ENCODE measurements at places on chromosomes 5 and 9.
A peak's percentile ranks its signal among the peaks of the same experiment; 100 is the strongest.

DNA sequence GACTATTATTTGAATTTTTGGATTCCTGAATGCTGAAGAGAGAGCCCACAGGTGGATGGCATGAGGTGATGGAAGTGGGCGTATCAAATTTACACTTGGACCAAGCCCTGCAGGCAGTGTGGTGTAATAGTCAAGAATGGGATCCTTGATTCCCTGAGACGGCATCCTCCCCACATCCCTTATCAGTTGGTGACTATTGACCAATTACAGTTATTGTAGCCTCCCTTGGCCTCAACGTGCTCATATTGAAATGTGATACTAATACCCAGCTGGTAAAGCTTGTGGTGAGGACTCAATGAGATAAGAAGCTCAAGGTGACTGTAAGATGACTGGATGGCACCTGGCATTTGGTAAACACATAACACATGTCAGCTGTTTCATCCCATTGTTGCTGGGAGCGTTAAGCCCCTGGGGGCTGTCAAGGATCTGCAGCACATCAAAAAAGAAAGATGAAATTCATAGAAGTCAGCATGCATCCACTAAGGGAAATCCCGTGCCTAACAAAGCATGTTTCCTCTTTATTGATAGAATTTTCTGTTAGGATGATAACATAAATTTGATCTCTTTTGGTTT is 65.6 kb upstream of the IRX2 start:
- DNase-seq: no peak

- no peak for DNase-seq
Observed at GRCh38 chr9:22342491-22343217, 104.0 kb upstream of the DMRTA1 start.

GRCh38 chr5:115640274-115640673 is 14.4 kb upstream of the TMED7 start:
- no peak for DNase-seq

DNA sequence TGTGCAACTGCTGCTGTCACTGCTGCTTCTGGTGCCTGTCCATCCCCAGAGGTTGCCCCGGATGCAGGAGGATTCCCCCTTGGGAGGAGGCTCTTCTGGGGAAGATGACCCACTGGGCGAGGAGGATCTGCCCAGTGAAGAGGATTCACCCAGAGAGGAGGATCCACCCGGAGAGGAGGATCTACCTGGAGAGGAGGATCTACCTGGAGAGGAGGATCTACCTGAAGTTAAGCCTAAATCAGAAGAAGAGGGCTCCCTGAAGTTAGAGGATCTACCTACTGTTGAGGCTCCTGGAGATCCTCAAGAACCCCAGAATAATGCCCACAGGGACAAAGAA is 265 bp downstream of the CA9 start:
- DNase-seq: no peak

GRCh38 chr5:149358294-149358651 is 427 bp downstream of the PCYOX1L start:
- DNase-seq: peak; percentile 29

DNA sequence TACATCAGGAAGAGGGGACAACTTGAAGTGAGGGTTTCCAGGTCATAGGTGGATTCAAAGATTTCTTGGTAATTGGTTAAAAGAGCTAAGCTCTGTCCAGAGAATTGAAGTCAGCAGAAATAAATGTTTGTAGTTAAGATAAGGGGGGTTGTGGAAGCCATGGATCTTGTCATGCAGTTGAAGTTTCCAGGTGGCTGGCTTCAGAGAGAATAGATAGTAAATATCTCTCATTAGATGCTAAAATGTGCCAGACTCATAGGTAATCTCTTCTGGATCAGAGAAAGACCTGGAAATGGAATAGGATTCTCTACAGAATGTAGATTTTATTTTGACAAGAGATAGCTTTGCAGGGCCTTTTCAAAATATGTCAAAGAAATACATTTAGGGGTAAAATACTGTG is 491.7 kb downstream of the PRR16 start:
- no peak for DNase-seq

DNA sequence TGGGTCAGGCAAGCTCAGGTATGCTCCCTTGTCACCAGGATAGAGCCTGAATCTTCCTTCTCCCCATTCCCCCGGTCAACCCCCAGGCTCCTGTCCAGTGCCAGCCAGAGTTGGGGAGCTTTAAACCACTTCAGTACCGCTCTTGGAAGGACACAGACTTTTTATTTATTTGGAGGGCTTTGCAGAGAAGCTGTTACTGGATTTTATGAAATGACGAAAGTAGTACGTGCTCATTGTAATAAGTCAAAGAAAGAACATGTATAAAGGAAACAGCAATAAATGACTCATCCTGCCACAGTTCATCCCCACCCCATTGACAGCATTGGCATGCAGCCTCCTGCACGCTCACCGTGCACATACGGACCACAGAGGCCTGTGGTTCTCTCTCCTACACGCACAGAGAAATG is 230.3 kb downstream of the AUH start:
- no peak for DNase-seq

- DNase-seq: no peak
Observed at GRCh38 chr5:41940641-41941040, 15.6 kb downstream of the FBXO4 start.

DNA sequence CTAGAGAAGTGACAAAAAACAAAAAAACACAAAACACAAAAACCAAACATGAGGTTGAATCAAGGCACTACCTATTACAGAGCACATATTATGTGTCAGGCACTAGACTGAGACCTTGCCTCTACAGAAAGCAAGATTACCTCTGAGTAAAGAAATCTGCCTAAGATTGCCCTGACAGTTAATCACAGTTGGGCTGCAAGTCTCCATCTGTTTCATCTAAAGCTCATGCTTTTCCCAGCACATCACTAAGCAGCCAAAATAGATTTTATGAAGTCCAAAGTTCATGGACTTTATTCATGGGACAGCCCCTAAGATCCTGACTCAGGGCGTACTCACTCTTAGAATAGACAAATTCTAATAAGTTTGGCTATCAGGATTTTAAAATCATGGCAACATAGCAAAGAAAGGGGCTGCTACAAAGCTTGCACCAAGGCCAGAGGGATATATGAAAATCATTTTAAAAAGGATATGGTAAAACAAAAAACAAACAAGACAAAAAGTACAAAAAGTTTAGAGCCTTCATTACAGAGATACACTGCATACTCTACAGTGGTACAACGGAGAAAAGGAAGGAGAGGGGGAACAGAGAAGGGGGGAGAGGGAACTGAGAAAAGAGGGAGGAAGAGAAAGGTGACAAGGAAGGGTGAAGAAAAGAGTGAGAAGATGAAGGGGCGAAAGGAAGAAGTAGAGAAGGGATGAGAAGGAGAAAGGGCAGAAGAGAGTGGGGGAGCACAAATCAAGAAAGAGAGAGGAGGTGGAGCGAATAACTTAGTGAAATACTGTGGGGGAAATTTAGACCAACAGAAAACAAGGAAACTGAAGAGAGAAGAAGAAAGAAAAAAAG is 58.2 kb downstream of the RICTOR start:
- no peak for DNase-seq

- no peak for DNase-seq
Observed at GRCh38 chr9:21747175-21747574, 55.3 kb upstream of the MTAP start.

DNA sequence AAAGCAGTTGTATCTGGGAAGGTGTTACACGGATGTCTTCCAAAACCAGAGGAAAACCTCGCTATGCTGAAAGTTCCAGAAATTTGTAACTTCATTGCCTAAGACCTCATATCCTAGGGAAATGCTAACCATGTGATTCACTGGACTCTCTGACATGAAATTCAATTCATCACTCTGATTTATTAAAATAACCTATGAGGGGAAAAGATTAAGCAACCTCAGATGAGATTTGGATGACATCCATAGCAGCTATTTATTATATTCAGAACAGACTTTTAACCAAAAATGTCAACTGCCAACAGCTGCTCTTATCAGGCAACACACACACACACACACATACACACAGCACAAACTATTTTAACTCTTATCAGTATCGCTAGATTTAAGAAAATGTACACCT is 1006.4 kb upstream of the CTNND2 start:
- no peak for DNase-seq

GRCh38 chr9:123416176-123416575 is 60.2 kb downstream of the CRB2 start:
- DNase-seq: no peak

- DNase-seq: no peak
Observed at GRCh38 chr5:113122053-113122452, 145.5 kb downstream of the DCP2 start.

DNA sequence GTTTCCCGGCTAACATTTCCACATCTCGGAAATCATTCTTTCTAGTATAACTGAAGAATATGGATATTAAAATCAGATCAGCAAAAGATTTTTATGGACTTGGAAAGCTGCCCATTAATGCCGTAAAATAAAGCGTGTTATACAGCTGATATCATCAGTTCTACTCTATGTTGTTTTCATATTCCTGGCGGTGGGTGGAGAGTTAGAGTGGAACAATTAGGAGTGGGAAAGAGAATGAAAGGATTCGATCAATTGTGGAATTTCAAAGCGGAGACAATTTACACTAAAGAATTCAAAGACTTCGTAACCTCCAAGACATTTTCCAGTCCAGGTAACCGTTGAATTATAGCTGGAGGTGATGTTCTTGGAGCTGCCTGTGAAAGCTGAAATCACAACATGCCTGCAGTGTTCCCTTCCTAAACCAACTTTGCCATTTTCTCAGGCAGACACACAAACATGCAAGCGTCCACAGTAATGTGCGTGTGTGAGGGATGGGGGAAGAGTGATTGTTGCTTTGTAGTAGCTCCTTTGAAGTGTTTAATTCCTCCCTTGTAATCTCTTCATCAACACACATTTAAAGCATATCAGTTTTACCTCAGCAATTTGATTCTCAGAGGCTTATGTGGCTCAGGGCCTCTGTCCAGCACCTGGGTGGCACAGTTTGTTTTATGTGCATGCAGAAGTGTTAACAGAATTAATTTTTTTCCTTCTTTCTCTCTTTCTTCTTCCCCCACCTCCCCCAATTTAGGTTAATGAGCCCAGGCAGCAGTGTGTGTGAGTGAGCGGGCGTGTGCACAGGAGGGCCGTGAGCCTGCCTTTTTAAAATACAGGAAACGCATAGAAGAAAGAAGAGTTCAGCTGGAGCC is 544.1 kb downstream of the RAB3C start:
- DNase-seq: no peak

DNA sequence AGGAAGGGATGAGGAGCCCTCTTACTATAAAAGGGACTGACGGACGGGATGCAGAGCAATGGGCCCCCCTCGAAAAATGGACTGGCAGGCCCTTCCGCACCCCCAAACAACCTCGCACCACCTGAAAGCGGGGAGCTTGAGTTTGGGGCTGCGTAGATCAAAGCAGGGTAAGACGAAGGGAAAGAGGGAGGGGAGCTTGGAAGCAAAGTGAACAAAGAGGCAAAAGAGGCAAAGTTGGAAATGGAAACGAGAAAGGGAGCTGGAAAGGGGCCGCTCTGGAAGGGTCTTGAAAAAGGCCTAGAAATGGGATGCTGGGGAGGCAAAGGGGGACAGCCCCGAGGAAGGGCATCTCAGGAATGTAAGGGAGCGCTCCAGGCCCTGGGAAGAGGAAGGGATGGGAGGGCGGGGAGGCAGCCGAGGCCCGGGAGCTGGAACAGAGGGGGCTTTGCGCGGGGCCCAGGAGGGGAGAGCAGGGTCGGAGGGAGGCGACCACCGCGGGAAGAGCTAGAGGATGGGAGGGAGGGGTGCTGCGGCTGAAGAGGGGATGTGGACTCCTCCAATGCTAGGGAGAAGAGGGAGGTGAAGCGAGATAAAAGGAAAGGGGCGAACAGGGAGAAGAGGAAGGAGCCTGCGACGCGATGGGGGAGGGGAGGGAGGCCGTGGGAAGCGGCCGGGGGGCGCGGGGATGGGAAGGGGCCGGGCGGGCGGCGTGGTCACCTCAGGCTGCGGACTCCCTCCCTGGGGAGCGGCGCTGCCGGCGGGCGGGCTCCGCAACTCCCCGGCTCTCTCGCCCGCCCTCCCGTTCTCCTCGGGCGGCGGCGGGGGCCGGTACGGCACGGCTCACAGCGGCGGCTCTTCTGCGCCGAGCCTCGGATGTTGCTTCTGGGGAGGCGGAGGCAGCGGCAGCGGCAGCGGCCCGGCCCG is 577 bp downstream of the RNF145 start:
- no peak for DNase-seq

- no peak for DNase-seq
Observed at GRCh38 chr9:110947491-110948044, 90.7 kb downstream of the LPAR1 start.

- no peak for DNase-seq
Observed at GRCh38 chr5:156456857-156457256, 129.9 kb downstream of the SGCD start.

GRCh38 chr9:33332011-33332410 is 41.7 kb downstream of the NFX1 start:
- no peak for DNase-seq

GRCh38 chr5:135821802-135822201 is 12.7 kb upstream of the SLC25A48 start:
- no peak for DNase-seq

DNA sequence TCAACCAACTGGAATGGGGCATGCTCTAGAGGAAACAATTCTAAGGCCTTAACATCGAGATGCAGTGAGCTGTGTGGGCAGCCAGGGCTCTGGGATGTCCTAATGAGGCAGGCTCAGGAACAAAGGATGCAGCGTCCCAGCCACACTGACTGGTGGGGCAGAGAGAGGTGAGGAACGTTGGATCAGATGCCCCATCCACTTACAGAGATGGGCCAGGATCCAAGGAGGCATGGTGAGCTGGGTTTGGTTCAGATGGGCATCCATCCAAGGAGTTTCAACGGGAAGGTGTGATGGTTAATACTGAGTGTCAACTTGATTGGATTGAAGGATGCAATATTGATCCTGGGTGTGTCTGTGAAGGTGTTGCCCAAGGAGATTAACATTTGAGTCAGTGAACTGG is 15.5 kb upstream of the MARCHF6 start:
- no peak for DNase-seq

- no peak for DNase-seq
Observed at GRCh38 chr5:57470339-57470738, 12.3 kb downstream of the ACTBL2 start.

DNA sequence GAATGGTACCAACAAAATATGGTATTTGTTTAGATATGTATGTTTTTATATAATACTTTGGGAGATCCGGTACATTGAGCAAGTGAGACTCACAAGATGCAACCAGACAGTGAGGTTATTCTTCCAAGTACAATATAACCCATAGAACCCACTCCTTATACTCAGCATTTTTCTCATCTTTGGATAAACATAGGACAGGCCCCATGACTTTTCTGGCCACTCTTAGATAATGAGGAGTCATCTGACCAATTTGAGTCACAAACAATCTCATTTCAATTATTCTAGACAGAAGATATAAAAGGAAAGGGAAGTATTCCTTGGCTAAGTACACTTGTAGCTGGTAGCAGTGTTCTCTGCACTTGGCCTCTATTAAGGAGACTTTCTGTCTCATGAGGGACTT is 150.2 kb downstream of the SGCD start:
- no peak for DNase-seq

DNA sequence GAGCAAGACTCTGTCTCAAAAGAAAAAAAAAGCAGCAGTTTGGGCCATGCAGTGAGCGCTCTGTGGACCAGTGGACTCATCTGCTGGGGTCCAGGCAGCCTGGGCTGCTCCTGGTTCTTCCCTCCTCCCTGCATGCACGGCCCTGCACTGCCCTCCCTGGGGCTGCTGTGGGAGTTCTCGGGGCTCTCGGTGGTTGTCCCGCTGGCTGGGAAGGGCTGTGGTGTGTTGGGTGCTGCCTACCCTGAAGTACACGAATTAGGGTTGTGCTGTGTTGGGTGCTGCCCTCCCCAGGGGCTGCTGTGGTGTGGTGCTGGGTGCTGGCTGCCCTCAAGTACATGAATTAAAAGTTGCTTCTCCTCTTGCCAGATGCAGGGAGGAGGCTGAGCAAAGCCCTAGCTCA is 18.3 kb upstream of the CLPTM1L start:
- DNase-seq: no peak
